Stimulated activated CD8-positive, alpha-beta memory T cell treated with anti-CD3 and anti-CD28 coated beads, Interleukin-2, amount 100 ng/mL, for 1 hour (primary cell): ENCODE measurements at places on chromosomes 13 and 19.

DNA sequence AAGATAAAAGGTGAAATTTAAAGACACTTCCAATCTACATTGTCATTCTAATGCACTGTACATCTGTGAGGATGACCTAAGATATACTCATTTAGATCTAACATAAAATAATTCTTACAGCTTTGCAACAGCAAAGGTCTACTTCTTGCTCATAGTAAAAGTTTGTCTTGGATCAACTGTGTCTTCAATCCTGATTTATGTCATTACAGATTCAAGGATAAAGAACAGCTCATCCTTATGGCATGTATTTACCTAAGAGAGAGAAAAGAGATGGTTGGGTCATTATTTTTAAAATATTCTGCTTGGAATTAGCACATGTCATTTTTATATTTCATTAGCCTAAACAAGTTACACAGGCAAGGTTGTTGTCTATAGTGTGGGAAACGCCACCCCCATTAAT, 2193.1 kb downstream of the PCDH9 start:
- no peak for DNase-seq

GRCh38 chr13:65940720-65941119, 1289.4 kb downstream of the PCDH9 start:
- no peak for DNase-seq

GRCh38 chr19:850221-850978, 1.7 kb upstream of the ELANE start:
- no peak for DNase-seq

DNA sequence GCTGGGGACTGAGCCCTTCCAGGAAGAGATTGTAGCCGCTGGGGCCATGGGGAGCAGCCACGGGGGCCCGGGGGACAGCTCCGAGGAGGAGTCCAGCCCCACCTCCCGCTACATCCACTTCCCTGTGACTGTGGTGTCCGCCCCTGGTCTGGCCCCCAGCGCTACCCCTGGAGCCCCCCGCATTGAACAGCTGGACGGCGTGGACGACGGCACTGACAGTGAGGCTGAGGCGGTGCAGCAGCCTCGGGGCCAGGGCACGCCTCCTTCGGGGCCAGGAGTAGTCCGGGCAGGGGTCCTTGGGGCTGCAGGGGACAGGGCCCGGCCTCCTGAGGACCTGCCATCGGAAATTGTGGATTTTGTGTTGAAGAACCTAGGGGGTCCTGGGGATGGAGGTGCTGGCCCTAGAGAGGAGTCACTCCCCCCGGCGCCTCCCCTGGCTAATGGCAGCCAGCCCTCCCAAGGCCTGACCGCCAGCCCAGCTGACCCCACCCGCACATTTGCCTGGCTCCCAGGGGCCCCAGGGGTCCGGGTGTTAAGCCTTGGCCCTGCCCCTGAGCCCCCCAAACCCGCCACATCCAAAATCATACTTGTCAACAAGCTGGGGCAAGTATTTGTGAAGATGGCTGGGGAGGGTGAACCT, 9.6 kb downstream of the IGFLR1 start:
- no peak for DNase-seq

DNA sequence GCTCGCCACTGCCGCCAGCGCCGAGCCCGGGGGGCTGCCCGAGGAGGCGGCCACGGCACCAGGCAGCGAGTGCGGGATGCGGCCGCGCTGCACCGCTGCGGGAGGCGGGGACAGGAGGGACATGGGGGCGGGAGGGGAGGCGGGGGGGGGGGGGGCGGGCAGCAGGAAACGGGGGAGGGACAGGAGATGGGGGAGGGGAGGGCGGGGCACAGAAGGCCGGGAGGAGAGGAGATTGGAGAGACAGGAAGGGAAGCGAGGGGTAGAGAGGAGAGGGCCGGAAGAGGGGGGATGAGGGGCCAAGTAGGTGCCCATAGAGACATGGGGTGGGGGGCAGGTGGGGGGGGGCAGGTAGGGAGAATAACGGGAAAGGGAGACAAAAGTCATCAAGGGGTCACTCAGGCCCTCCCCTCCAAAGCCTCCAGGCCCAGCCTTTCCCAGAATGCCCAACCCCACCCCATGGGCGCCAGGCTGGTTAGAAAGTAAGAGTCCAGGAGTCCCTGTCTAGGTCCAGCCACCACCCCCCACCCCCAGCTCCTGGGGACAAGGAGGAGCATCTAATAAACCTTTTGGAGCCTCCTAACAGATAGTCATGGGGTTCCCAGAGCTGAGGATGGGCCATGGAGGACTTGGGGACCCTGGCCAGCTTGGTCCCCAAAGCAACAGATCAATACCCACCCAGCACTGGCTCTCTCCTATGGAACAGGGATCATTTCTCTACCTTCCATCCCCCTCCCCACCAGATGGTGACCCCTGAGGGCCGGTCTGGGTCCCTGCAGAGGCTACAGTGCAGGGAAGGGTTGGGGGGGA, 9.5 kb downstream of the NR2F6 start:
- no peak for DNase-seq

DNA sequence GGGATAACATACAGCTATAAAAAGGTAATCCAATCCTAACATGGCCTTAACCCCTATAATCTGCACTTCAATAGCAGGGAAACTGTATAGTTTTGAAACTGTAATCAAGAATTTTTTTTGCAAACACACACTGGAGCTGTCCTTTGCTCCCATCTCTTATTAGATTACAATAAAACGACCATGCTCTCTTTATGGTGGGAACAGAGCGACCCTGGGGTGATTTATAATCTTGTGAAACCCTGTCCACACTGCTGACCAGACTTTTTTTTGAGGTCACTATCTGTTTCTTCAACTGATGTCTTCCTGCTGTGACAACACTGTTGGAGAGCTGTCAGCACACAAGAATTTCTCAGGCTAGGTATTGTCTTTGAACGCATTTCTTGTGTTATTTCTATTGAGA, 35.3 kb downstream of the DACH1 start:
- DNase-seq, result no peak

- no peak for DNase-seq
Measured at GRCh38 chr13:97254816-97255215, 32.7 kb downstream of the MBNL2 start.

GRCh38 chr19:48988860-48989259, 4.2 kb downstream of the GYS1 start:
- DNase-seq, result no peak

GRCh38 chr13:112113851-112114250, 46.9 kb downstream of the SOX1 start:
- no peak for DNase-seq

DNA sequence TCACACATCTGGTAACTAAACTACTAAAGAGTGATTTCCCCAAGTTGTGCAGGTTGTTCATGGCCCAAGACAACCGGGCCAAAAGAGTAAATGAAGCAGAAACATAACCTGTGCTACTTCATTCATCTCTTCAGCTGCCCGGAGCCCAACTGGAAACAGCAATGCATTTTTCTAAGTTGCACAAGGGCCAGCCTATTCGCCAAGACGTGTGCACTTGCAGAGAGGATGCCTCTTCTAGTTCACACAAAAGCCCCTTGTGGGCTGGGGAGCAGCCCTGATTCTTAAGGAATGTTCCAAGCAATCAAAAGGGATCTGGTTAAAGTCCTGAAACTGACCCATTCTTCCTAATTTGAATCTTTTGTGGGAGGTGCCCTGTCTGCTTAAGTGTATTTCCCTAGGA, 275.8 kb downstream of the SHISA2 start:
- no peak for DNase-seq

DNA sequence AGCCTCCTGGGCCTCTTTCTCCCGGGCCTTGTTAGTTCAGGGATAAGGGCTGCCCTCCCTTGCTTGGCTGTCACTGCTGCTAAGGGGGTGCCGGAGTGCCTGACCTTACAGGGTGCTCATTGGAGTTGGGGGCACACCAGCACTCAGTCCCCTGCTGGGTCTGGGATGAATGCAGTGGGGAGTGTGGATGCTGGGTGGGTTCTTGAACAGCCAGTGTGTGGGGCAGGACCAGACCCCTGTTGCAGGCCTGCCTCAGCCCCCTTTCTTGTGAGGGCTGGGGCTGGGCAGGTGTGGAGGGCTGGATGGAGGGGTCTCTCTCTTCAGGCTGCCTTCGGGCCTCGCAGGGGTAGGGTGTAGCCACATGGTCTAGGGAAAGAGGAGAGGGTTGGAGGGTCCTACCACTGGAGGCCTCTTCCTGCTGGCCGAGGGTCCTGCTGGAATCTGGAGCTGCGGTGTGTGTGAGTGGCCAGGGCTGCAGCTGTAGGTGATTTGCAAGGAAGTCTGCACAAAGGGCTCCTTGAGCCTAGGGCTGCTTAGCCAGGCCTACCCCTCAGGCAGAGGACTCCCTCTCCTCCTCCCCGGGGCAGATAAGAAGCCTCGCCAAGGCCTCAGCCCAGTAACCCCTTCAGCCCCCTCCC, 3.2 kb downstream of the CEBPA start:
- DNase-seq, result no peak

DNA sequence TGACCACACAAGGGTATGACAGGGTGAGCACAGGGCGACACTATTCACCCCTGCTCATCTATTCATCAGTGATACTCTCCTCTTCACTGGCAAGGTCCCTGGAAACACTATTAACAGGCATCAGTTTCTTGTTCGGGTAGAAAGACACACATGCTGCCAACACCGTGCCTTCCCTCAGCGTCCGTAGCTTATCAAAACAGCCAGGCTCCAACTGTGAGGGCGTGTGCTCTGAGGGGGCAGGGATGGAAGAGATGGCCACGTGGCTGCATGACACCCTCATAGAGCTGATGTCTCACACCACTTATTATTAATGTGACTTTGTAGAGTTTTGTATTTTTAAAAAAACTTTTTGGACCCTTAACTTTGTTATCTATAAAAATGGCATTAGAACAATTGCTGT, 160.3 kb downstream of the ITGBL1 start:
- no peak for DNase-seq

DNA sequence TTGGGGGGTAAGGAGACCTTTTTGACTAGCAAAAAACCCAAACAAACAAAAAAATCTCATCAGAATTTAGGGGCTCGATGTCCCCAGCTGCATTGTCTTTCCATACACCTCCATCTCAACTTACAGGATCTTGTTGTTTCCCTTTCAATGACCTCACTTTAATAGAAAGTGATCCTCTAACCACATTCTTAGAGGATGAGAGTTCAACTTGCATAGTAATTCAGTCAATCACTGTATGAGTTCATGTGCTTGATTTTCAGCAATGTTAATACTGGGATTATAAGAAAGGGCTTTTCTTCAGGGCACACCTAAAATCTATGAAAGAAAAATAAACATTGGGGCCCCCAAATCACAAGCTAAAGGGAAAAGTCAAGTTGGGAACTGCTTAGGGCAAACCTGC, 1512.0 kb downstream of the SLITRK1 start:
- no peak for DNase-seq

- no peak for DNase-seq
Measured at GRCh38 chr19:9430444-9430843, 4.9 kb downstream of the ZNF266 start.

DNA sequence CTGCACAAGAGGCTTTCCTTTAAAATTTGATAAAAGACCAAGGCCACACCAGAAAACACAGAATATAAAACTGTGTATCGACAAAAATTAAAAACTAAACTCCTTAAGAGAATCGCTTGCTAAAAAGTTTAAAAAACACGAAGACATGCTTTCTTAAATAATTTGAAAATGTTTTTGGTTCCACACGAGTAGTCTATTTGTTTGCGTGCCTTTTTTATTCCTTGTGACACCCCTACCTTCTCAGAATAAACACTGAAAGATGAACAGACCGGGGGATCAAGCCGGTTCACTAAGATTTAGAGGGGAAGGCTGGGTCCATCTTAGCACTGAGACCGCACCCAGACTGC, 256.4 kb upstream of the STARD13 start:
- no peak for DNase-seq
